Islet precursor cell (in vitro differentiated cells): ENCODE measurements at places on chromosomes 1 and 21.

- DNase-seq = no peak
Observed at GRCh38 chr1:43878854-43879253, 54.7 kb upstream of the ARTN start.

DNA sequence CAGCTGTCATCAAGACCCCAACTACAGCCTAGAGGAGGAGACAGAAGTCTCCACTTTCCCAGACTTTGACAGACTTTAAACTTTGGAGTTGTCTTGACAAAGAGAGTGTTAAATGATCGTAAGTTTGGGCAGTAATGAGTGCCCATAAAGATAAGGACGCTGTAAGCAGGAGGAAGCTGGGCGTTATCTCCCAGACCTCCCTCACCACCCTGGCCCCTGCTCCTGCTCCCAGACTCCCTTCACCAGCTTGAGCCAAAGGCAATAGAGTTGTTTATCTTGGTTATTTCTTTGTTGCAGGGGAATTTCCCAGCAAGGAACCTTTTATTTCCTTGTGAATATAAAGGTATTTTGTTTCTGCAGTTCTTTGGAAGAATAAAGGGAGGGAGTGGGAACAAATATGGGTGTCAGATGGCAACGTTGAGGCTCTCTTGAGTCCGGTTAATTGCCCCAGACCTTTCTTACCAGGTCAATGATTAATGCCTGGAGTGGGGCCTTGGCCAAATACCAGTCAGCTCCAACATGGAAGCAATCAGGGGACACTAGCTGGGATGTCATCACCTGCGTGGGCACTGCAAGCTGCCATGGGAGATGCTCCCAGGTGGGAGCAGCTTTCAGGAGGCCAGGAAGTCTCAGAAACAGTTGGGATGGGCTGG is 4.4 kb downstream of the PIGR start:
- no peak for DNase-seq

GRCh38 chr1:156705321-156705917 is at the start of gene CRABP2:
CRABP2 (minus strand) TSS chr1:156705583; CDS start chr1:156705446, 137 bp downstream.
- no peak for DNase-seq

GRCh38 chr1:113226148-113226547 is 153.2 kb downstream of the LRIG2 start:
- DNase-seq = no peak

DNA sequence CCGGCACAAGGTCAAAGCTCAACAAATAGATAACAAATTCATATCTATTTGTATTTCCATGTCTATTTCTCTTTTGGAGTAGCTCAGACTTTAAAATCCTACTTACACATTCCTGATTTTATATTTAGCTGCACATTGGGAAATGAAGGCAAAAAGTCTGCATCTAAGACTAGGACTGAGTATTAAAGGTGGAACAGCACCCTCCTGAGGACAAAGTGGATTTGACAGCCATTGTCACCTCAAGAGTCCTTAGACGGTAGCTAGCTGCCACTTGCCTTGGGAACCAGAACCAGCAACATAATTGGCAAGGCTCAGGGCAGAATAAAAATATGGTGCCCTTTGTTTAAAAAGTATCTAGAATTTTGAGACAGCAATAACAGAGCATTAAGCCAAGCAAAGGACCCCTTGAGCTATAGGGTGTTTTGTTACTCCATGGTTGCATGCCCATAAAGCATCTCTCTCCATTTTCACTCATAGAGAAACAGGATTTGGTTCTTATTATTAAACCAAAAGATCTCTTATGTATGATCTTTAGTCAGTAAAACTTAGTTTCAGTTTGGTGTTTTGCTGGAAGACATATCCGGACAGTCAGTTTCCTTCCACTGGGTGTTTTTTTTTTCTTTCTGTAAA is 30.0 kb upstream of the SGIP1 start:
- DNase-seq = peak; percentile 67

DNA sequence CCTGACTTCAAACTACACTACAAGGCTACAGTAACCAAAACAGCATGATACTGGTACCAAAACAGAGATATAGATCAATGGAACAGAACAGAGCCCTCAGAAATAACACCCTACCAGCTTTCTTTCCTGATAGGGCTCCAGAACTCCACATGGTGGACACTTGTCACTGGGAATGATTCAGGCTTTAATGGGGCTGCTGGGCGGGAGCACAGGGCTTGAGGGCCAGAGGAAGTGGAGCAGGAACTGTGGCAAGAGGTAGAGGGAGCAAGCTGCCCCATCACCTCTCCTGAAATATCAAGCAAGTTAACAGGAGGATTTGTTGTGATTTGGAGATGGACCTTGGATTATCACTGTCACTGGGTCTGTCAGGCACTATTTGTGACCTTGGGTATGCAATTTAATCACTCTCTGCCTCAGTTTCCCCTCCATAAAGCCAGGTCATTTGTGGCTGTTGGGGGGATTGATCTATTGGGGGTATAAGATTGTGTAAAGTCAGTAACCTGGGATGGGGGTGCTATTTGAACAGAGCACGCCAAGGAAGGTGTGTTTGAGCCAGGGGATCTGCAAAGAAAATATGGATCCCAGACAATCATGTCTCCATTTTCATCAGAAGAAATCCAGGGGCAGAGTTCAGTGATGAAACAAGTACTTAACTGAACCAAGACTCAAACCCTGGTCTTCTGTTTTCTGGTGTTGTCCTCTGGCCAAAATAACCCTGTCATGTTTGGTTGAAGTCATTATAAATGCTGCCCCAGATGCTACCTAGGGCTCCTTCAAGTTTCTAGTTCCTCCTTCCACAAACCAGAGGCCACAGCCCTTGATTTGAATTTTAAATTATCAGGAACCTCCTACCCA is 25.2 kb downstream of the ETS2 start:
- DNase-seq = peak; percentile 25

GRCh38 chr1:17061486-17061885 is 7.7 kb upstream of the SDHB start:
- DNase-seq = no peak

DNA sequence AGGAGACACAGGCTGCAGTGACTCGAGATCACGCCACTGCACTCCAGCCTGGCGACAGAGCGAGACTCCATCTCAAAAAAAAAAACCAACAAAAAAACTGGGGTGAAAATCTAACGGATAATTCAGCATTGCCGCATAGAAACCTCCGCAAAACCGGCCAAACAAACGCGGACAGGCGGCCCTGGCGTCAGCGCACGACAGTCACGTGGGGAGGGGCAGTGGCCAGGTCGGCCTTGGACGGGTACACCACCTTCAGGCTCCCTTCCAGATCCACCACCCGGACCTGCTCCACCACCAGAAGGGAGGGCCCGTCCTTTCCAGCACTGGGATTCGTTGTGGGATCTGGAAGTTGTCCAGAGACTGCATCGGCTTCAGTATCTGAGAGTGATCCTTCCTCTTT is 8.4 kb downstream of the SMIM1 start:
- DNase-seq = no peak

GRCh38 chr1:191140038-191140437 is 662.4 kb upstream of the BRINP3 start:
- DNase-seq = no peak

DNA sequence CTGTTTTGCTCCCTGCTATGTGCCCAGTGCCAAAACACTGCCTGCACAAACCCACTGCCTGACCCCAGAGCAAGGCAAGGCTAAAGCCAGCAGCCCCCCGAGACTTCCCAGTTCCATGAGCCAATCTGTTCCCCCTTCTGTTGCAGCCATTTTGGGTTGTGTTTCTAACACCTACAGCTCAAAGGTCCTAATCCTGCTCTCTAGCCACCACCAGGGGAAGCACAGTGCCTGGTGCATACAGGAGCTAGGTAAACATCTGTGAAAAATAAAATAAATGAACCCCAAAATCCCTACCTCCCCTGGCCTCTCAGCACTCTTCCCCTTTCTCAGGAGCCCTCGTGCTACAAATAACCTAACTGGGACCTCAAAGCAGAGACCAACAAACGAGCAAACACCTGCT is 190.2 kb downstream of the MATN1 start:
- DNase-seq = no peak

DNA sequence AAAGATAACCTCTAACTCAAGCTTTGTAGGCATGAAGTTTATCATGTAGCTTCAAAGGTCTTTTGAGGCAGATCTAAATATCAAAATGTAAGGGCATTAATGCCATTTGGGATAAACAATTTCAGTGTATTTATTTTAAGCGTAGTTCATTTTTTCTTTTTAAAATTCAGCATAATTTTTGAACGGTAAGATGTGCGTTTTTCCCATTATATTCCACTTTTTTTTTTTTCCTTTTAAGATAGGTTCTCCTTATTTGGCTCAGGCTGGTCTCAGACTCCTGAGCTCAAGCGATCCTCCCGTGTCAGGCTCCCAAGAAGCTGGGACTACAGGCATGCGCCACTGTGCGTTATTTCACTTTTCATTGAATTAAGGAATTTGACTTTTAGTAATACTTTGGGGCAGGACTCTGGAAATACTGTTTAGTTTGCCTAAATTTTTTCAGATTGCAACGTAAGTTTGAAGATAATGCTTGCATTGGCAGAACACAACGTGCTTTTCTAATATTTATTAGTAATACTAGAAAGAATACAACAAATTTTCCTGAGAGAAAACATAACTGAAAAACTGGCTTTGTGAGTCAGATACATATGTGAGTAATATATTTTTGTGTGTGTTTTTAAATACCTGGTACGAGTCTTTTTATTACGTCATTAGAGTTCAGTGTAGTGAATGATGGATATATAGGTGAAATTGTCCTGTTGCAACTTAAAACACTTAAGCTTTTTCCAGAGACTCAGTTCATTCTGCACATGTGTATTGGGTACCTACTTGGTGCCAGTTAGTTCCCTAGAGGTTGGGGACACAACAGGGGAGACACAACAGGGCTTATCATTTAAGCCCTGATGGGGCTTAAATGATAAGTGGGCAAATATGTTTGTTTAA is 2.2 kb downstream of the RALGPS2 start:
- no peak for DNase-seq

DNA sequence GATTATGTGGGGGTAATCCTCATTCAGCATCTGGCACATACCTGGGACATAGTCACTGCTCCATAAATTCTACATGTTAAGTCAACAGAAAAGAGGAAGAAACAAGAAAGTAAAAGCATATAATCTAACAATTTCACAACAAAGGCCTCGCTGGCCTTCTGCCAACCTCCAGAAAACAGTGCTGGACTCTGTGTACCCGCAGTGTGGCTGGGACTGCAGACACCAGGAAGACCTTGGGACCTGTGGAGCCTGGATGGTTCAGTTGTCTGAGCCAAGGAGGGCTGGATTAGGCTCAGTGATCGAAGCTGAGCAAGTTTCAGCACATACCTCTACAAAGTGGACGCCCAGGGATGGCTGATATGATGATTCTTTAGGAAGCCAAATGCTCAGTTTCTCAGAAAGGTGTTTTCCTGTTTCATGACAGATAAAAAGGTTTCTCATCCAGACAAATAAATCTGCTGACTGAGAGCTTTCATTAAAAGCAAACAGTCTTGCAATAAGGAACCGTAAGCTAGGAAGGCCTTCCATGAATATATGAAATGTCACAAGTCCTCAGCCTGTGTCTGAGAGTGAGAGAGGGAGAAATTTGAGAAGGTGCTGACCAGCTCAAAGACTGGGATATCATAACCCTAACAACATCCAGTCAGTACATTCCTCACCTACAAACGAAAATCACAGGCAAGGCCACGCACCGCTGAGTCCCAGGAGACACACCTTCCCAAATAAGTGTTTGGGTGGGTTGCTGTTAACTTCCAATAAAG is 48.4 kb downstream of the CAPZB start:
- DNase-seq = no peak

GRCh38 chr1:228101614-228101993 is 1.5 kb downstream of the C1orf35 start:
- DNase-seq = no peak

DNA sequence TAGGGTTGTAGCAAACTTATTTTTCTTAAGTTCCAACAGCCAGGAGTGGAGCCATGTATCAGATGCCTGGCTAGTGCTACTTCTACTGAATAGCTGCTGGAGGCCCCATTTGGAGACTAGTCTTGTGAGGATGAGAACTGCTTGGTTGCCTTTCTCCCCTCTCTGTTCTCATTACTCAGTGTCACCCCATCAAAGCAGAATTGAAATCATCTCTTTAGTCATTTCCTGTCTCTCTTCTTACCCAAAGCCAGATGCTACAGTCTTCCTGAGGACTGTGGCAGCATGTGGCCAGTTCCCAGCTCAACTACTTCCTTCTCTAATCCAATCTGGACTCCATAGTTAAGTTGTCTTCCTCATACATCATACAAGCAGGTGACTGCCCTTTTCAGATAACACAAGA is 197.5 kb downstream of the BRINP2 start:
- no peak for DNase-seq

DNA sequence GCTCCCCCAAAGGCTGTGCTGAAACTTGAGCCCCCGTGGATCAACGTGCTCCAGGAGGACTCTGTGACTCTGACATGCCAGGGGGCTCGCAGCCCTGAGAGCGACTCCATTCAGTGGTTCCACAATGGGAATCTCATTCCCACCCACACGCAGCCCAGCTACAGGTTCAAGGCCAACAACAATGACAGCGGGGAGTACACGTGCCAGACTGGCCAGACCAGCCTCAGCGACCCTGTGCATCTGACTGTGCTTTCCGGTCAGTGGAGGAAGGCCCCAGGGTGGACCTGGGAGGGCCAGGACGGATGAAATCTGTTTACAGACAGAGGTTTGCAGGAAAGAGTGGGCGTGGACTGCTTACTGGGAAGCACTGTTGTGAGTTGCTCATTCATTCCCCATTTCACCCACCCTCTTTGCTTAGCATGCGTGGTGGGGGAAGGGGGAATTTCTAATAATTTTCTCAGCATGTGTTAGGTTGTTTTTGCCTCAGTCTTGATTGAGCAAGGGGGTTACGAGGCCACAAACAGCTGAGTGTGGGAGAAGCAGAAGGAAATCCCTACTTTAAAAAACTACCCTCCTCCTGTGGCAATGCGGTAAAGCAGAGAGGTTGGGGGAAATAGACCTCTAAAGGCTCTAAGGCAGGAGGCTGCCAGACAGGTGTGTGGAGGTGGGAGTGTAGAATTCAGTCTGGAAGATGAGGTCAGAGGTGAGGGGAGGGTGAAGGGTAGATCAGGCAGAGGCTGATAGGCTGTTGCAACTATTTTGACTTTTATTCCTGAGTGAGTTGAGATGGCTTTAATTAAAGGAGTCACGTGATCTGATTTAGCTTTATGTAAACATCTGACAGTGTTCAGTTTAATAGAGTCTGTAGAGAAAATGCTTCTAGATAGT is 1.3 kb downstream of the FCGR2A start:
- no peak for DNase-seq

GRCh38 chr1:243336163-243336562 is 80.3 kb downstream of the SDCCAG8 start:
- DNase-seq = no peak

DNA sequence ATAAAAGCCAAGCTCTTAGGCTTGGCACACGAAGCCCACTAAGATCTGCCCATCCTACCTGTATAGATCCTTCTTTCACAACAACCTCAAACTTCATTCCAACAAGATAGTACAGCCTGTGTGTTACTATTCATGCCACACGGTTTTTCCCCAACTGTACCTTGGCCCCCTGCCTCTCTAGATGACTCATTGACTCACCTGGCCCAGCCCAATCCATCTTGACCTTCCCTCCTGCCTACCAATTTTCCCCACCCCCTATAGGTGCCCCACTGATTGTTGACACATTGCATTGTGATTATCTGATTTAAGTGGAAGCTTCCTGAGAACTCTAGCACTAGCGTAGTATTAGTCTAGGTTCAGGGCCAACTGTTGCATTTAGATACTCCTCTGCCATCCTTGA is 2.0 kb upstream of the CD101 start:
- DNase-seq = no peak
